ENCODE measurements at places on chromosomes 16 and 17.

DNA sequence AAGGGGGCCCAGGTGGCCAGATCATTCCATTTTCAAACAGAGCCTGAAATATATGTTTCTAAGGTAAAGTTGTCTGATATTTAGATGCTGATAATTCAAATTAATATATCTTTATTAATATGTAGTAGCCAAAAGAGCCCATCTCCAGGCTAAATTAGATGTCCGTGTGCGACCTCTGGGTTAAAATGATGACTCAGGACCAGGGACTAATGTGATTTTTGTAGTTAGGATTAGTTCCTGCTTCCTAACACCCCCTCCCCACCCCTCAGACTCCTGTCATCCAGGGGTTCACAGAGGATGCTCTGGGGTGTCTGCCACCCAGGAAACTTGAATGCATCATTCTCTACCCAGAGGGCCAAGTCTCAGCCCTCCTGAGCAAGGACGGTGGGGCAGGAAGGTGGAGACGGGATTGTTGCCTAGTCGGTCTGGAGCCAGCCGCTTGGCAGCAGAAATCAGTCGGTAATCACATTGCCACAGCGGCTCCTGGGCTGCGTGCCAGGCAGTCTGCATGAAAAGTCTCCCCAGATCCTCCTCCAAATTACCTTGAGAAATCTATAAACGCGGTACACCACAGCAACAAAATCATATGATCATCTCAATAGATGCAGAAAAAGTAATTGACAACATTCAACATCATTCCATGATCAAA, 29.8 kb downstream of the CNGB1 start:
- DNase-seq, result no peak

- DNase-seq, result no peak
Measured at GRCh38 chr17:56009795-56010651, 143.3 kb upstream of the ANKFN1 start.

- no peak for DNase-seq
Measured at GRCh38 chr17:17900615-17901520, 64.1 kb upstream of the SREBF1 start.

- peak; percentile 86 for DNase-seq
Measured at GRCh38 chr16:57984443-57985203, 13.7 kb upstream of the CNGB1 start.

- DNase-seq, result no peak
Measured at GRCh38 chr17:60610473-60610872, 10.5 kb downstream of the PPM1D start.

DNA sequence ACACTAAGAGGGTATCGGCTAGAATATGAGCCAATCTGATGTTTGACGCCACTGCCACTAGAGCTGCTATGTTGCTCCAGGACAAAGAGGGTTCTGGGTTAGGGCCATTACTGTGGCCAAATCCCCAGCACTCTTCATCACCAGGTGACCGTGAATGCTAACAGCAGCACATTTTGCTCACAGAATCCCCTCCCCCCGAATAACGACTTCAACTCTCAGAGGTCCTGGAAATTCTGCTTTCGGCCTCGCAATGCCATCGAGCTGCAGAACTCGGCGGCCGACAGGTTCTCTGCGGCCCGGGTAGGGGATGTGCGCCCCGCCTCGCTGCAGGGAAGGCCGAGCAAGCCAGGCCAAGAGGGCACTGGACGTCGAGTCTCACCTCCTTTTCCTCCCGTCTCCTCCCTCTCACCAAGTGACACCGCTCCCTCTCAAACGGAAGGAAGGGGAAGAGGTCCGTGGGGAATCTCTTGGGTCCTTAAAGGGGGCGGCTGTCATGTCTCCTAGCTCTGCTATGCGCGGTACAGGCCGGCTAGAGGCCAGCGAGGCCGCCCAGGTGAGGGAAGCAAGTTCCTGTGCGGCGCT, 31.9 kb downstream of the CDK5R1 start:
- DNase-seq, result no peak

DNA sequence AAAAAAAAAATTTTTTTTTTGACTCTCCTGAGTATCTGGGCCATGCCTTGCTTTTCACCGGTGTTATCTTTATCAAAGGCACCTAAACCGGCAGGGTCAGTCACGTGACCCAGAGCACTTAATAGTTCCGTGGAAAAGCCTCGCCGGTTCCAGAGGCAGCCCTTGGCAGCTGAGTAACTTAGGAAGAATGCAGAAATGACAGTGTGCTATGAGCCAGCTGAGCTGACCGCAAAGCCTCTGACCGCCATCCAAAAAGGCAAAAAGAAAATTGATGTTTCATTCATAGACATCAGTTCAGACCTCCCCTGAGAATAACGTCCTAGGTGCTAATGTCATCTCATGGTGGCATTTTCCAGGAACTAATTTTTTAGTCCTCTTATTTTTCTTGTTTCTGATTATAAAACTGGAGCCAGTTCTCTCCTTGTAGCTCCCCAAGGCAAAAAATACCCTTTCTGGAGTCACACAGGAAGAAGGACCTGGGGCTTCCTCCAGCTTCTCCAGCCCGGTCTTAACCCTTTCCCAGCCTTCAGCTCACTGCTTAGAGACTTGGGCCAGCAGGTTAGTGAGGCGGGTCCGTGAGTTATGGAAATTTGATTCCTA, 122.6 kb downstream of the SOCS1 start:
- DNase-seq, result no peak

- no peak for DNase-seq
Measured at GRCh38 chr17:61816538-61816937, 46.8 kb downstream of the BRIP1 start.

DNA sequence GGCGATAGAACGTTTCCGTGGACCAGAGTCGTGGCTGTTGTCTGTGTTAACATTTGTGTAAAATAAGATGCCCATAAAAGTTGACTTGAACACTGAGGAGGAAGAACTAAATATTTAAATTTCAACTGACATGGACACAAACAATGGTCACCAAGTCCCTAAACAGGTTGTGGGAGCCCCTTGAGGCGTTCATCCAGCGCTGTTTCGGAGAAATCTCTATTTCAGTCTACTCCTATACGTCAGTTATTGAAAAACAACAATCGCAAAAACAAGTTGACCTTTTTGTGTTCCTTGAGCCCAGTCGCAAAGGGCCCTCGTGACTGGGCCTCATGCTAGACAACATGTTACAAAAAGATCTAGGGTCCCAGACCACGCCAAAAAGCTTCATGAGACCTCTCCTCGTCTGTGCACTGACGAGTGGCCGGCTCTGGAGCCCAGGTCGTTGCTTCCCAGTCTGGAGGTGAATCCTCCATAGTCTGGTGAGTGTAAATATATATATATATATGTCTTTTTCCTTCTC, 439 bp upstream of the TMEM231 start:
- DNase-seq, result no peak

GRCh38 chr17:81207610-81208581, 14.9 kb downstream of the CEP131 start:
- DNase-seq, result no peak

GRCh38 chr17:77365584-77366186, 224.9 kb downstream of the SEC14L1 start:
- DNase-seq, result no peak

Data from endothelial cell (in vitro differentiated cells).